ENCODE measurements at places on chromosomes 16 and 17.

- no peak for DNase-seq
These were observed 29.1 kb downstream of the COG4 start for GRCh38 chr16:70494202-70494770.

DNA sequence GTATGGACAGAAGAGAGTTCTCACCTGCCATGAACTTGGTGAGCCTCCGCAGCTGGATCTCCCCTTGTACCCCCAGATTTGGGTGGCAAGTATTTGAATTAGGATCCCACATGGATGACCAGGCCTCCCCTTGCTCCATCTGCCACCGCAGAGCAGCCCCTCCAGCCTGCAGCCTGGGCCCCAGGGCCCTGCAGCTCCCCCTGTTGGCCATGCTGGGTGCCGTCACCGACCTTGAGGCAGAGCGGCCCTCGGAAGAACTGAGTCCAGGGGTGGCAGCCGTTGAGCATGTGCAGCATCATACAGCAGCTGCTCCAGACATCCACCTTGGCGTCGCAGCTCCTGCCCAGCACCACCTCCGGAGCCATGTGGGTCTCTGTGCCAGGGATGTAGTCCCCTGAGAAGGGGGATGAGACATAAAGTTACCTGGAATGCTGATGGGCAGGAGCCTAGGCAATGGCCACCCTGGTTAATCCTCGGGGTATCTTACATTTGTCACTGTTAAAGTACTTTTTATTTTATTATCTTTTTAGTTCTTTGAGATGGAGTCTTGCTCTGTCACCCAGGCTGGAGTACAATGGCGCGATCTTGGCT, 9.0 kb upstream of the SPATA32 start:
- DNase-seq: peak; percentile 57

DNA sequence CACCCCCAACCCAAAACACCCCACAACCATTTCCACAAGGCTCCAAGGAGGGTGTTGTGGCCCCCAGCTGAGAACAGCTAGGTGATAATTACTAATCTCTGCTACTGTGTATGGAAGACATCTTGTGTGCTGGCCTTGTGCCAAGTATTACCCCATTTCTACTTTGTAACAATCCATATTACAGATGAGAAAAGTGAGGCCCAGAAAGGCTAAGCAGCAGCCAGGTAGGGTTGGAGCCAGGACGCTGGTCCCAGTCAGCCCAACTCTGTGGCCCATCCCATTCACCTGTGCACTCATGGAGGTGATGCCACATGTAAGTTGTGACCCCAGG, 12.4 kb upstream of the PEMT start:
- DNase-seq: no peak

DNA sequence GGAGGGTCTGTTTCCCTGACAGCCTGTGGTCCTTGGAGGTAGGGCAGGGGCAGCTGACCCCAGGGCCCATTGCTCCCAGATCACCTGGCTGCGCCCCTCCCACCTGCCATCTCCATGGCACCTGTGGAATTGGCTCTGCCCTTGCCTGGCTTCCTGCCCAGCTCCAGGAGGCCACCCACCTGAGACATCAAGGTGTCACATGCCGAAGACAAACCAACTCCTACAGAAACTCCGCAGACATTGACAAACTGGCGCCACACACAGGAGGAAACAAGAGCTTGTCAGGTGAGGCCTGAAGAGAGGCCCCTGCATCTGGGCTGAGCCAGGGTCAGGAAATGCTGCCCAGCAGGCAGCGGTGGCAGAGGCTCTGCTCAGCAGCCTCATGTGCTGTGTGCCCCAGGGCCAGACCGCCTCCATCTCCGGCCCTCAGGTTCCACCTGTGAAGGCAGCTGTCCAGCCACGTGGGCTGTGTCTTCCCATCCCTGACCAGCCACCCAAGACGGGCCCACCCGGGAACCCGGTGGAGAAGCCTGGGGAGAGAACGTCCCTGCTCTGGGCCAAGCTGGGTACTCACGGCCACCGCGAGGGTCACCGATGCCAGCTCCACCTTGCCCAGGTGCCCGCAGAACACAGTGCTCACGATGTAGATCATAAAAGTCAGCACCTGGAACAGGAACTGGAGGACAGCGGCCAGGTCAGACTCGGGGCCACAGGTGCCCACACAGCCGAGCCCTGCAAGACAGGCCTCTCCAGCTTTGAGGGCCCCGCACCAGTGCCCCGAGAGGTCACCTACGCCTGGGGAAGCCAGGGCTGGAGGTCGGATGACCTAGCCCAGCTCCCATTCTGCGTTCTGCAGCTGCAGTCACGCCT, 1.6 kb downstream of the SLC47A2 start:
- no peak for DNase-seq

- no peak for DNase-seq
These were observed 3.3 kb upstream of the EFNB3 start for GRCh38 chr17:7701681-7702080.

DNA sequence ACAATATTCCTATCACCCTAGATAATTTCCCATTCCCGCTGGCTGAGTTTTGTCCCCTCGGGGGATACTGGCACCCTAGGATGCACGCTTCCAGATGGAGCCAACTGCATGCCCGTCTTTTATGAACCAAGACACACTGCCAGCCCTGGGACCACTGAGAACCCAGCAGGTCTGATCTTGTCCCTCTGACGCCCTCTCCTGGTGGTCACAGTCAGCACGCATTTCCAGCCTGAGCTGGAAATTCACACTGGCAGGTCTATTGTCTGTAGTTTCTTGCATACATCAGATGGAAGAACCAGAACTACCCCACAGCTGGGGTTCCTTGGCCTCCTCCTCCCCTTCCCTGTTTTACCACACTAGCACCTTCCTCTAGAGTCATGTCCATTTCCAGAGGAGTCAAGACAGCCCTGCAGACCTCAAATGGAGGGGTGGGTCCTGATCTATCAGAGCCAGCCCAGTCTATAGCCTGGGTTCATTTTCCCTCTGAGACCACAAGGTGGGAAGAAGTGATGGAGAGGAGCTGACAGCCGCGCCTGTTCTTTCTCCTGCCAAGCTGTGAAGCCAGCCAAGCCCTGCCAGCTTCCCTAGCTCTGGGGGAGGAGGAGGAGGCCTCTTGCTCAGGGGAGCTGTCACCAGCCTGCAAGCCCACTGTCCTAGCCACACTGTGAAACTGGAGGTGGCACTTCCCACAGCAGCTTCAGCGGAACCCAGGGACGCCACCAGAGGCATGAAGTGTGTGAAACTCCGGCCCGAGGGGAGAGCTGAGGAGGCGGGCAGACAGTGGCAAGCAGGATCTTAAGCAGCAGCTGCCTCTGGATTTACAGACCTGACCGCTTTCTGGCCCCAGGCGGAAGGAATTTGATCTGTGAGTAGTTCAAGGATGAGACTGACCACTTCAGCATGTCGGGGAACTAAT, 29.3 kb downstream of the MXRA7 start:
- peak; percentile 84 for DNase-seq

- DNase-seq: peak; percentile 35
These were observed 762 bp downstream of the CDK12 start for GRCh38 chr17:39461926-39462569.

DNA sequence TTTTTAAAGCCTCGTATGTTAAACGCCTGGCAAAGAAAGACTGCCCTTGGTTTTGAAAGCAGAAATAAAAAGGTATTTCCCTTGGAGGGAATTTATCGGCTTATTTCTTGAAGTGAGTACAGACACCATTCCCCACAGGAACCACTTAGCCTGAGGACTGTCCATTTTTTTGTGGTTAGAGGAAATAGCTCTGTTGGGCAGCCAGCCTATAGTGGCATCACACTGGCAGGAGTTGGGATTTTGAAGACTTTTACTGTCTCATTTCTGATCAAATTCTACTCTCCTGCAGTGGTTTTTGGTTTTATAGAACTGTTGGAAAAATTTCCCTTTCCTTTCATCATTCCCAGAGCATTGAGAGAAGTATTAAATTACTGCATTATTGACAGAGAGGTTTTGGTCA, 34.1 kb upstream of the CDC6 start:
- no peak for DNase-seq

DNA sequence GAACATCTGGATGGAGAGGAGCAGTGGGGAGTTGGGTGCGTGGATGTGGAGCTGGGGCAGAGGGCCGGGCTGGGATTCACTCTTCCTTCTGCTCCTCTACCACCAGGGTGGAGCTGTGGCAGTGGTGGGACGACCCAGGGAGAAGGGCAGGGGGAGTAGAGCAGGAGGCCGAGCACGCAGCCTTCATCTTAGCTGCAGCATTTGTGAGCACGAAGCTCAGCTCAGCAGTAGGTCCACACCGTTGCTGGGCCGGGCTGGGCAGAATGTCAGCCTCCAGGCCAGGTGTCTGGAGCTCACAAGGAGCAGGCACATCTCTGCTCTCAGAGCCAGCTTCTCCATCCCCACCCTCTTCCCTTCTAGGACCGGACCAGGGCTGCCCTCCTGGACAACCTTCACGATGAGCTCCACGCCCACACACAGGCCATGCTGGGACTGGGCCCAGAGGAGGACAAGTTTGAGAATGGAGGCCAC, 55.7 kb downstream of the OR1D5 start:
- DNase-seq: no peak

DNA sequence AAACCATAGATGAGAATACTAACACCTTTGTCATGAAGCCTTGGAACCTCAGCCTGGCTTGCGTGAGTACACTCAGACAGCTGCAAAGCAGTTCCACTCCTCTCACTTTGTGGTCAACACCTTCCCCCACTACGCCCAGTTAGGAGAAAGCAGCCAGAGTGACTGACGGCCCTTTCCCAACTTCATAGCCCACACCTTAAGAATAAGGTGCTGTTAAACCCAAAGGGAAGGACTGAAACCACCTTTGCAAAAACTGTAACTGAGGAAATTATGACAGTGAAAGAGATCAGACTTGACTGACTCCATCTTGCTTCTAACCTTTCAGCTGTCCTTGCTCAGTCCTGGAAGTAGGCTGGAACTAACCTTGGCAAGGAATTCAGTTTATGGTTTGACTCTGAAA, 13.7 kb downstream of the N4BP1 start:
- DNase-seq: peak; percentile 67

- peak; percentile 83 for DNase-seq
These were observed 300.6 kb downstream of the SEC14L1 start for GRCh38 chr17:77441130-77441920.

DNA sequence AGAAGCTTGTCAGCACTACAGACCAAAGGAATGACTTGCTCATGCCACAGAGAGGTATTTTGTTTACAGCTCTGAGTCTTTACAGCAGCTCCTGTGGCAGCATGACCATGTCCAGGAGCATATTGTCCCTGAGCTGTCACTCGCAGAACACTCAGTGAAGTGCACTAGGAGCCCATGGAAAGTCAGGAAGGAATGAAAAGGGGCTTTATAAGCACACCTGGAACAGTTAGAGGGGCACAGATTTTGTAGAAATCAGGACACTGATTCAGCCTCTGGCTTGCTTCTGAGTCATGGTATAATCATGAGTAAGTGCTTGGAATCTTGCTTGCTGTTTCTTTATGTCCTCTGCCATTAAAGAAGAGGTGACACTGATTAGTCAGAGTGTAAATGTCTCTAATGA, 41.0 kb downstream of the TADA2A start:
- no peak for DNase-seq

DNA sequence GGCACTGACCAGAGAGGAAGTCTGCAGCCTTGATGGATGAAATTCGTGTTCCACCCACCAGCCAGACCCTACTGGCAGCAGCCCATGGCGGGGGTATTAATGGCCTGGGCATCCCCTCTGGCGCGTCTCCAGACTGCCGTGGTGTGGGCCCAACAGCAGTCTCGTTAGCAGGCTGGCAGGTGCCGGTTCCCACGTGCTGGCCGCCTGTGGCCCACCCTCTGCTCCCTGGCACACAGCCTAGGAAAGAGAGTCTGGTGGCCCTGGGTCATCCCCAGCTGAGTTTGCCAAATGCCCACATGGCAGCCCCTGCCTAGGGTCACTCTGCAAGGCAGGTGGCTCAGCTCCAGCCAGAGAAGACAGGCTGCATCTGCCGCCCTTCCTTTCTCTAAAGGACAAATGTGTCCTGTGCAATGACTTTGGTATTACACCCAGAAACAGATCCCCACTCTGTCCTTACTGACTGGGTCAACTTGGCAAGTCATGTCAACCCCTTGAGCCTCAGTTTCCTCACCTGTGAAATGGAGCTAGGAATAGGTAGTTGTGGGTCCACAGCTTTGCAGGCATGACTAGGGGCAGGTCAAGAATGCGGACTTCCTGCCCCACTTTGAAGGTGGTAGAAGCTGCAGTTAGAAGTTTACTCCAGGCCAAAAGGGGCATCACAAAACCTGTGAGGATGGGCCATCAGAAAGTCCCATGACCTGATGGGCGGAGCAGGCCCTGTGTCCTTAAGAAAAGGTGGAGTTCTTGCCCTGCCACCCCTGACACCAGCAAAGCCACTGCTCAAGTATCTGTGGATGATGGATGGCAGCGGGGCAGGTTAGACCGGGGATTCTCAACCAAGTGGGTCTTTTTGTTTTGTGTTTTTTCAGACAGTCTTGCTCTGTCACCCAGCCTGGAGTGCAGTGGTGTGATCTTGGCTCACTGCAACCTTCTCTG, 76.6 kb downstream of the ABCC6 start:
- DNase-seq: no peak

GRCh38 chr16:23279721-23280153, 22.4 kb upstream of the SCNN1B start:
- DNase-seq: no peak

DNA sequence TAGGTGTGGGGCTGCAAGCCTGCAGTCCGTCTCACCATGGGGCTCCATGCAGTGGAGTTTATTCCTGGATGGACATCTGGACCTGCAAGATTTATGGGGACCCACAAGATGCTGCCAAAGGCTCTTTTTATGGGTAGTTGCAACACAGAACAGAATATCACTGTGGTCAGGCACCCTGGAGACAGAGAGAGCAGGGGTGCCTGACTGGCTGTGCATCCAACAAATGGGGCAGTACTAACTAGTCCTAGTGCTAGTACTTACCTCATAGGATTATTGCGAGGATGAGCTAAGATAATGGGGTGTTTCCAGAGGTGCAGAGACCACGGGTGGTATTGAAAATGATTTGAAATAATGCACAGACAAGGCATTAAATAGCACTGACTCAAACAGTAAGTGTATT, 42.4 kb upstream of the MMP2 start:
- no peak for DNase-seq

- peak; percentile 49 for DNase-seq
These were observed 910 bp downstream of the ITGAL start for GRCh38 chr16:30473231-30474073.

- no peak for DNase-seq
These were observed 31.1 kb upstream of the ZFP90 start for GRCh38 chr16:68508013-68508412.

DNA sequence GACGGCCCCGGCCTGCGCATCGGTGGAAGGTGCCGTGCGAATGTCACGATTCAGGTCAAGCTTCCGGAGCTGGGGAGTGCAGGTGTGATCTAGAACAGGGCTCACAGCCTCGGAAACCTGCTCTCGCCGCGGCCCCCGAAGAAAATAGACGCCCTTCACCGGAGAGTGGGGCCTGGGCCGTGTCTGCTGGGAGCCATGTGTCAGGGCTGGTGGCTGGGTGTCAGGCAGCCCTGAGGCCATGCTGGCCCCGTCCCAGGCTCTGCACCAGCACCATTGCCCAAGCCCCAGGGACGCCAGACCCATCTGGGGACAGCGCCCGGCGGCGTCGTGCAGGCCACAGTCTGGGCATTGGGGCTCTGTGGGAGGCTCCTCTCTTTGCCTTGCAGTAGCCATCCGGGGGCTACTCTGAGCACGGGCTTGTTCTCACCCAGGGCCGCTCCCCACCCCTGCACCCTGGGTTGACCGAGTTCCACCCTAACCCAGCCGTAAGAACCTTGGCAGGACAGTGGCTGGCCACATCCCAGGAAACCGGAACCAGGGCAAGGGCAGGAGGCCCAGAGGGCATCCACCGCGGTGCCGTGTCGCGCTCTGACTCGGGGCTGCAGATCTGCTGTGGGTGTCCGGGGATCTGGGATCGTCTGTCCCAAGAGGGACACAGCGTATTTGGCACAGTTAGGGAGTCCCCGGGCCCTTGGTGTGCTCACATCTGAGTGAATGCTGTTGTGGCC, 5.3 kb upstream of the NUDT16L1 start:
- no peak for DNase-seq

- no peak for DNase-seq
These were observed 6.1 kb downstream of the ABR start for GRCh38 chr17:1173432-1174262.

All from KBM-7 (cell line).